ENCODE measurements at places on chromosomes 2 and 18. TPM values are rescaled to one million over a fixed set of nuclear protein-coding genes. Genes with fewer than 3 reads are reported as not detected.

DNA sequence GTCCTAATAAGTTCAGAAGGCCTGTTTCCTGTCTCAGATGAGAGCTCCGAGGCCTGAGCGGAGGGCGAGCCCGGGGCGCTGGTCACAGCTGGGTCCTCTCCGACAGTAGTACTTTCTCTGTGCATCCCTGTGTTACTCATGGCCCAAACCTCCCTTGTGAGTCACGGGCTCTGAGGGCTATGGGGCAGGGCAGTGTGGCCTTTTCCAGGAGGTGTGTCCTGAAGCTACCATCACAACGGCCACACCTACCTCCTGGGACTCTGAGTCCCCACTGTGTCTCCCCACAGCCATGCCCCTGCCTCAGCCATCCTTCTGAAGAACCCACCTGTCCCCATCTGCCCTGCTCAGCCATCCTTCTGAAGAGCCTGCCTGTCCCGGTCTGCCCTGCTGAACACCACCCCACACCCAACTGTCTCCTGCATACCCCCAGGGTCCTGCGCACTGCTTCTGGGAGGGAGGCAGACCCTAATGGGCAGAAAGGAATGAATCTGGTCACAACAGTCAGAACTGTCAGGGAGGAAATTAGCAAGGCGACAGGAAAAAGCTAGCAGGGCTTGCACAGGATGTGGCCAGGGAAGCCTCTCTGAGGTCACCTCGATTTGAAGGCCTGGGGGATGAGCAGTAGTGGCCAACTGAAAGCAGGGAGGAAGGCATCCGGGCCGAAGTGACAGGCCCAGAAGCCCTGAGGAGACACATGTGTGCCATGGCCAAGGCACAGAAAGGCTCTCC lies 145.4 kb upstream of the RIOK3 start:
- DNase-seq: no peak

DNA sequence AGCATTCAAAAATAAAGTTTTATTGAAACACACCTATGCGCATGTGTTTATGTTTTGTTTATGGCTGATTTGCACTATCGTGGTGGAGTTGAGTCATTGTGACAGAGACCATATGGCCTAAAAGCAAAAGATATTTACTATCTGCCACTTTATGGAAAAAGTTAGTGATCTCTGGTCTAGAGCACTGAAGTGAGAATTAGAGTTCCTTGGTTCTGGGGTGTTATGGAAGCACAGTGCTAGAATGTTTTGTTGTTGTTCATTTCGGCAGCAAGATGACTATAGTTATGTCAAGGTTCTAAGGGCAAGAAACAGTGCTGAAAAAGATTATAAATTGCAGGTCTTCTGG lies 416.5 kb downstream of the SLC4A3 start:
- DNase-seq: no peak

Gene SCYGR4
- total RNA-seq: not detected

Gene ADD2
- total RNA-seq: 3.0 TPM

Gene XDH
- not detected for total RNA-seq

All from heart right ventricle (tissue), 16 donors.